ENCODE measurements at places on chromosomes 11 and 22.

- no peak for DNase-seq
These were observed 3.0 kb downstream of the TRIM68 start for GRCh38 chr11:4605057-4605456.

DNA sequence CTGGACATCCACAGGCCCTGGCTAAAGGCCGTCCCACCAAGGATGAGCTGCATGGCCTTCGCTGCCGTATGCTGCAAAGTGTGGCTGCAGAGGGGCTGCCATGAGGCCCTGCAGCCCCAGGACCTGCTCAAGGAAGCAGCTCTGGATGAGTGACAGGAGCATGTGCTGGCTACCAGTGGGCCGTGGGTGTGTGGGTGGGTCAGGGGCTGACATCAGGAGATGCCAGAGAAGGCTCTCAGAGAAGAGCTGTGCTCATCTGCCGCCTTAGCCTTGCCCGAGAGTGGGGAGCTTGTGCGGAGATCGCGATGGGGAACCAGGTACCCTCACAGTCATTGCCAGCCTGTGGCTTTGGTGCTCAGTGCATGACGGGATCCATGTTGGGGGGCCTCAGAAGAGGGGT is 41.3 kb downstream of the SCUBE1 start:
- no peak for DNase-seq

GRCh38 chr11:42764936-42765335 is 546.9 kb upstream of the API5 start:
- DNase-seq: no peak

DNA sequence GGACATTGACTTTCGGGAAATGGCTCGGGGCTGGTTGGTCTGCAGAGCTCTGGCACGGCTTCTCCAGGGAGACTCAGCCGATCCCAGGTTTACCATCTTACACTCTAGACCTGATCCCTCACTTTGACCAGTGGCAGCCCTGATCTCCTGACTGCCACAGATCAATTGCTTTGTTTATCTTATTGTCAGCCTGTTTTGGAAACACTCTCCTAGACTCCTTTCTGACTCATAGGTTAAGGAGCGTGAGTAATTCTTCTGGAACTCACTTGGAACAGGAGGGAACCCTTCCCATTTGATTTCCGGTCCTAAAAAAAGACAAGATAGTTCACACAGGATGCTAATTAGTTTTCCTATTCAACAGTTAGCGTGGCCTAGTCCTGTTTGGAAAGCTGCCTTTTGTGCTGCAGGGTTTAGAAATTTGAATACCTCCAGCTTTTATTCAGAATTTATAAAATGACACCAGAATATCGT is 16.0 kb upstream of the BMAL1 start:
- DNase-seq: no peak
